ENCODE measurements at places on chromosomes 4 and X.

- DNase-seq = no peak
Observed at GRCh38 chrX:63525491-63525890, 174.4 kb upstream of the SPIN4 start.

DNA sequence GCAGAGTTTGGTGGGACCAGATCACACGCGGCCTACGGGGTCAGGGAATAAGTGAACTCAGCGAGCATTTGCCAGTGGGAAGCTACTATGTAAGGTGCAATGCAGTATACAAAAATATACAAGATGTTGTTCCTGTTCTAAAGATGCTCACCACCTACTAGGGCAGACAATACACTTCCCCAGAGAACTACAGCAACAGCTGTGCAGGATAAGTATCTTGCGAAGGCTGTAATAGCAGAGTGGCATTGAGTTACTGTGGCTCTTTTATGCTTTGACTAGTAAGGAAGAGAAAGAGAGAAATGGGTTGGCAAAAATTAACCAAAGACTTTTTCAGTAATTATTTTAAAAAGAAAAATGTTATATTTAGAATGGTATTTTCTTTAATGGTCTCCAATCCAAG lies 61.2 kb downstream of the CDS1 start:
- DNase-seq = no peak

DNA sequence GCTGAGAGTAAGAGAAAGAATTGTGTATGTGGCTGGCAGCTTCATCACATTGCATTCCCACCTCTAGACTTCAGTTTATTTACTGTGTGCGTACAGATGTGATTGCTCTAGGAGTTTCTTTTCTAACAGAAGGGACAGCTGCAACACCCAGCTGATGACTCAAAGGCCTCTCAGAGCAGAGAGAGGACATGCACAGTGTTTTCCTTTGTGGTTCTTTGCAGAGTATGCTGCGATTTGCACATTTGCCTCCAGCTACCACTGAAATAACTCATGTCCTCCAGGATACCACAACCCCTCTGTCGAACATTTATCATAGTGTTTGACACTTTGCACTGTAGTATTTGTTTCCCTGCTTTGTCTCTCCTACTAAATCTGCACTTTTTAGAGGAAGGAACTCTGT lies 294.1 kb downstream of the STIM2 start:
- DNase-seq = no peak

DNA sequence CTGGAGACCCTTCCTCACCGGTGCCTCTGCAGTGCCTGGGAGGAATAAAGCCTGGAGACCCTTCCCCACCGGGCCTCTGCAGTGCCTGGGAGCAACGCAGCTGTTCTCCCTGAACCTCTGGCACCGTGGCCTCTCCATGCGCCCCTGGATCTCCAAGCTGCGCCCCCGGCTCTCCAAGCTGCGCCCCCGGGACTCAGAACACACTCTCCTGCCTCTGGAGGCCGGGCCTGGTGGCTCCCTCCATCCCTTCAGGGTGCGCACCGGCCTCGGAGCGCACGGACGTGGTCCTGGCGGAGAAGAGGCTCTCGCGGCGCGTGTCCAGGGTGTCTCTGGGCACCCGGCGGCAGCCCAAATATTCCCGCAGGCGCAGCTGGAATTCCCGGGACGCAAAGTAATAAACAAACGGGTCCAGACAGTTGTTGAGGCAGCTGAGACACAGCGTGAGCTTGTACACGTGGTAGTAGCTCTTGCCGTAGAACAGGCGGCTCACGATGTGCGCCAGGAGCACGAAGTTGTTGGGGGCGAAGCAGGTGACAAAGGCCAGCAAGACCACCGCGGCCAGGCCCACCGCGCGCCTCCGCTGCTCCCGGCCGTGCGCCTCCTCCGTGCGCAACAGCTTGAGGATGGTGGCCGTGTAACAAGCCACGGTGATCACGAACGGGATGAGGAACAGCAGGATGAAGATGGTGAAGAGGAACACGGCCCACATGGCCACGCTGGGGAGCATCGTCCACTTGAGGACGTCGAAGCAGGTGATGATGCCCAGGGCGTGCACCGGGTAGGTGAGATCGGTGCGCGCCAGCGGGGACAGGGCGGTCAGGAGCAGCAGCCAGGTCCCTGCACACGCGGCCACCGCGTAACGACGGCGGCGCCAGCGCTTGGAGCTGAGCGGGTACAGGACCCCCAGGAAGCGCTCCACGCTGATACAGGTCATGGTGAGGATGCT lies 12.8 kb upstream of the ASMTL start:
- peak; percentile 5 for DNase-seq

DNA sequence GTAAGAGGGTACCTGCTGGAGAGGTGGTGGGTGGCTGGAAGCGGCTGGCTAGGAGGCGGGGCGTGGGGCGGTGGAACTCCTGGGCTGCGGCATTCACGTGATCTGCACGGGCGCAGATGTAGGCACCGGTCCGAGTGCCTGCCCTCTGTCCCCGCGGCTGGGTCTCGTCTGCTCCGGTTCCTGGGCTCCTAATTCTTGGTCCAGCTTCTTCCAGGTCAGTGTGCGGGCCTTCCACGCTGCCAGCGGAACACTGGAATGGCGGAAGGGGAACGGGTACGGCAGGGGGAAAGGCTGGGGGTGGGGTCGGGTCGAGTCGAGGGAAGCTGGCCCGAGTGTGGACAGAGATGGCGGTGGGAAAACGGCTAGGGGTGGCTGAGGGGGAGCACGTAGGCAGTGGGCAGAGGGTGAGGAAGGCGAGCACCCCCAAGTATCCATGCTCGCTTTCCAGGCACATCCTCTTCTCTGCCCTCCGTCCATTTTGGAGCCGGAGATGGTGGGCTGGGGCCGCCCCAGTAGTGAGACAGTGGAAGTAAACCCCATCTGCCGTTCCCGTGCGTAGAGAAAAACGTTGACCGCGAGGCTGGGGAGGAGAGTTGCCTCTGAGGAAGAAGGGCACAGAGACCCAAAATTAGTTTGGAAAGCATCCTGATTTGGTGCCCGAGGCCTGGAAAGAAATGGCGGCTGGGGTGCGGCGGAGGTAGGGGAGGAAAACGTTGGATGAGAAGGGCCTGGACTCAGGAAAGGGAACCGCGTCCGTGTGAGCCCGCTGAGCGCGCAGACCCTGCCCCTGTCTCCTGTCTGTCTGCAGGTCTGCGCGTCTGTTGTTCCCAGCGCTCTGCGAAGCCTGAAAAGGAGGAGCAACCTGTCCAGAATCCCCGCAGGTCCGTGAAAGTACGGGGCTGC lies at the start of gene TCEAL4:
Gene TCEAL4 (plus strand): TSS at position 105 of the 903 bp plus-strand sequence. CDS start 1,161 bp downstream, outside the sequence.
- DNase-seq = peak; percentile 12

DNA sequence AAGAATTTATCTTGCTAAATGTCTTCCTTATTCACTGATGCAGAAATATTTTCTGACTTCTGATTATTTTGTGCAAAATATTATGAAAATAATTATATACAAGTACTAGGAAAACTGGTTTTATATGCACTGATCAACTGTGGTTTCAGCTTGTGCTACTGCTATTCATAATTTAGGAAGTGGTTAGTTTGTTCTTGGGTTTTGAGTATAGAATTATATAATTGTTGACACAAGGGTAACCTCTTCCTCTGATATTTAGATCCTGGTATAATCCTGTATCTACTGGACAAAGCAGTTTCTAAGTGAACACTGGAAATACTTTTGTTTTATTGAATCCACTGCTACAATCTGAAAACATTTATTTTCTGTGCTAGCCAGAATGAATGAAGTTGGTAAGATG lies 182.8 kb downstream of the PDGFC start:
- no peak for DNase-seq

GRCh38 chr4:53150631-53151488 lies 215.0 kb downstream of the SCFD2 start:
- DNase-seq = no peak

- DNase-seq = no peak
Observed at GRCh38 chr4:75371915-75372314, 142.3 kb downstream of the RCHY1 start.

DNA sequence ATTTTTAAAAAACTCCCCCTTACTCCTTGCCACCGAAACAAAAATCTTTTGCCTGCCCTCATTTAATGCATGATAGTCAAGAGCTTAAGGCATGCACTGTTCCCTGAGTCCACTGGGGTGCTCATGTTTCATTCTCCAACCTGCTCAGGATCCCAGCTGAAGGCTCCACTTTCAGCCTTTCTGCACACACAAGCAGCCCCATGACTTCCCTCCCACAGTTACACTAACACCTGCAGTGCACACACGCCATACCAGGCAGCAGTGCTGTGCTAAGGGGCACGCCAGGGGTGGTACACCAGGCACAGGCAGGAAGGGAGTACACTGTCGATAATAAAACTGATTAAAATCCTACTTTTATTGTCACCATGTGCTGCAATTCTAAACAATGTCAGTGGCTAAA lies 385.2 kb downstream of the BMPR1B start:
- DNase-seq = no peak

DNA sequence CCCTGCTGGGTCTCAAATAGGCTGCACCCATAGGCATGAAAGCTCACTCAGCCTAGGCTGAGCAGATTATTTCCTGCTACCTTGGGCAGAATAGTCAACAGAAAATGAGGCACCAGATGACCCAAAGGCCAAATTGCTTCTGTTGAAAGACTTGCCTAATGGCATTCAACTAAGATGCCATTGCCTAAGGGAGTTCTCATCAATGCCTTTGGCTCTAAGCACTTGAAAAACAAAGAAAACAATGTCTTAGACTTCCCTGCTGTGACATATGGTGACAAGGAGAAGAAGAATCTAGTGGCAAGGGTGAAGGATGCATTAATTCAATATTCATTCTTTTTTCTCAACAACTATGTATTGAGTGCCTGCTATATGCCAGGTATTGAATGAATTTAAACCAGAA lies 25.7 kb upstream of the PCDH19 start:
- no peak for DNase-seq

DNA sequence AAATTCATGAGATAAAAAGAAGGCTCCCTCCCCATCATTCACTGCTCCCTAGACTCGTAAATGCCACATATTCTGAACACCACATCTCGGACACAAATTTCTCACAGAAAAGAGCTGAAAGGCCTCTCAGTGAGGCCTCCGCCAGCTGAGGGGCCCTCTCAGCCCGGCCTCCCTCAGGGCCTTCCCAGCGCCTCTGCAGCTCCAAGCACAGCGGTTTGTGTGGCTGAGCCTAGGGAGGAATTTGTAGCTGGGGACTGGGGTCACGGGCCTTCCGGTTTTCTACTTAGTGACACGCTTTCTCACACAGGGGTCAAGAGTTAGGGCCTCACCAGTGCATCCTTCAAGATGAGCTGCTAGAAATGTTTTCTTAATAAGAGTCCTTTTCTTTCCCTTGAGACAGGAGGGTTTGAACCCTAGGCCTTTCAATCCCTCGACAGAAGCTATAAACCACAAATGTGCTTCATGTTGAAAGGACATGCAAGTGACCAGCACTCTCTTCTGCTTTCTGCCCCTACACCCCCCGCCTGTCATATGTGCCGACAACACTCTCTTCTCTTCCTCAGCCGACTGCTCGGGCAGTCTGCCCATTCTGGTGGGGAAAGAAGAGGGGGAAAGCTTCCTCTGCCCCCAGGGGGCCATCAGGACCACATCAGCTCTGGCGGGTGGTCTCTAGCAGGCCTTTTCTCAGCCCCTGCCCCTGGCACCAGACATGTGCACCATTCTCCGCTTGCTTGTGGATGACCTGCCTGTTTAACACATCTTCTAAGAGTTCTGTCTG lies 104.9 kb downstream of the CHIC2 start:
- DNase-seq = no peak

DNA sequence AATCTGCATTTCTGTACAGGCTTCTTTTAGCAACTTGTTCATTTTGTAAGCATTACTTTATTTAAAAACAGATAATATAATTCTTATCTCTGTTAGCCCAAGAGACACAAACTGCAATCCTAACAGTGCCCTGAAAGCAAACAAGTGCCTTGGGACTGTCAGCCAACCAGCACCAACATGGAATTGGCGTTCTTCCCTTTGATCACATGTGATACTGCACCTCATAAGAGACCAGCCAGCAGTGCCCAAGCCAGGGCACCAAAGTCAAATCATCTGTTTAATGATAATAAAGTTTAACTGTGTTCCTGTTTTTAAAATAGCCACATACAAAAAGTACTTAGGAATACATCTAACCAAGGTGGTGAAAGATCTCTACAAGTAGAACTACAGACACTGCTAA lies 223.2 kb downstream of the PRDM5 start:
- no peak for DNase-seq

DNA sequence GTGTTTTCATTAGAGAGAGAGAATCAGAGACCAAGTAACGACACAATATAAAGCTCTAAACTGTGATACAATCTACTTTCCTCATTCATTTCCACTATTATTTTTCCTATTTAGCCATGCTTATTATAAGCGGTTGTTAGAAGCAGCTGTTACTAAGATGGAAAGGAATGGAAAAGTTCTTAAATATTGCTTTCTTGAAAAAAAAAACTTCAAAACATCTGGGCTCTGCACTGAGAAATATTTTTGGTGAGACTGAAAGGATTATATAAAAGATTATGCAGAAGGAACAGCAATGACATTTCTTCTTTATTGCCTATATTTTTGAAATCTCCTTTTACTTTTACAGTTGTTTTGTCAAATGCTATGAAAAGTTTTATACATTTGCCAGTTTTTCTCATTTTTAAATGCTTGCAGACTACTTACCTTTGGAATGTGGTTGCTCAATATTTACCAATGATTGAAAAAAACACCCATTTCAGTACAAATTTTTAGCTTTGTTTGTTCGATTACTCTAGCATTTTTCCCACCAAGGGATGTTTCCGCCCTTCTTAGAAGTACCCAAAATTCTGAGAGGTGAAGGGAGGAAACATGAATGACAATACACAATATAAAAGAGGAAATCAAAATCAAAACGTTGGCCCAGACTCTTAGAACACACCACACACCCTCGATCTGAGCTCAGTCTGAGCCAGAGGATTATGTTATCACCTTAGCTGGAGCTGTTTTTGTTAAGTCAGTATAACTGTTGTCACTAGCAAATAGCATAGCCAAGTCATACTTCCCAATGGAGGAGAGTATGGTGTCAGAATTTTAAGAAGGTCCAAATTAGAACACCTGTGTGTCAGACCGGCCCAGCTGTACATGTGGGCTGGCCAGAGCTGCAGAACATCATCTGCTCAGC lies 18.4 kb downstream of the DKK2 start:
- DNase-seq = no peak

- DNase-seq = no peak
Observed at GRCh38 chr4:27096142-27096824, 235.6 kb downstream of the STIM2 start.

GRCh38 chr4:152946446-152946845 lies 10.3 kb downstream of the FHDC1 start:
- DNase-seq = no peak

GRCh38 chrX:72255445-72255844 lies 16.6 kb upstream of the ERCC6L start:
- no peak for DNase-seq

DNA sequence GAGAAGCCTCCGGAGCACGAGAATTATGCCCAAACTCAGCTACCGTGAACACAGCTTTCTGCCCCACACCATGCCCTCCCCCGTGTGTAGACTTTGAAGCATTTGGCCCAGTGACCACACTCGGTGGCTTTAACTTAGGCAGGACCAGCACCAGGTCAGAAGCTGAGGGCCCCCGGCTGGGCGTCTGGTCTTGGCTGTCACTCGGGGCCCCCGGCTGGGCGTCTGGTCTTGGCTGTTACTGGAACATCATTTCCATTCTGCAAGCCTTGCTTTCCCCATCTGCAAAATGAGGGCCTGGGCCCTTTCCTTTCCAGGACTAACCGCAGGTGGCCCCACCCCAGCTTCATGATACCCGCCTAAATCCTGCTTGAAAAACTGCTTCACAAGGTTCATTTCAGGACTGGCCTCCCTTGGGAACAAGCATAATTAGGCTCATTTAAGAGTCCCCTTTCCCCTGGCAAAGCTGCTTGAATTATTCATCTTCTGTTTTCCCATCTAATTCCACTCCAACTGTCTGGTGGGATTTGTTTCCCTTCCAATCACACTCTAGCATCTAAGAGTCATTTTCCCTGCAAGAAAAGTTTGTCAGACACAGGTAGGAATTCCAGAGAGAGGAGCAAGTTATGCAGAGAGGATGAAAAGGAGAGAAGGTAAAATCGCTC lies 82.5 kb downstream of the WFS1 start:
- no peak for DNase-seq
